Stimulated activated CD8-positive, alpha-beta memory T cell treated with anti-CD3 and anti-CD28 coated beads, Interleukin-15, amount 100 ng/mL, for 24 hours (primary cell): ENCODE measurements at places on chromosomes 2 and 18.
A peak's percentile ranks its signal among the peaks of the same experiment; 100 is the strongest.

GRCh38 chr2:172894689-172895387 lies 159.2 kb downstream of the RAPGEF4 start:
- DNase-seq: no peak

GRCh38 chr2:136394136-136395060 lies 276.4 kb upstream of the CXCR4 start:
- no peak for DNase-seq

GRCh38 chr2:84970210-84970867 lies 622 bp upstream of the KCMF1 start:
- peak; percentile 38 for DNase-seq

DNA sequence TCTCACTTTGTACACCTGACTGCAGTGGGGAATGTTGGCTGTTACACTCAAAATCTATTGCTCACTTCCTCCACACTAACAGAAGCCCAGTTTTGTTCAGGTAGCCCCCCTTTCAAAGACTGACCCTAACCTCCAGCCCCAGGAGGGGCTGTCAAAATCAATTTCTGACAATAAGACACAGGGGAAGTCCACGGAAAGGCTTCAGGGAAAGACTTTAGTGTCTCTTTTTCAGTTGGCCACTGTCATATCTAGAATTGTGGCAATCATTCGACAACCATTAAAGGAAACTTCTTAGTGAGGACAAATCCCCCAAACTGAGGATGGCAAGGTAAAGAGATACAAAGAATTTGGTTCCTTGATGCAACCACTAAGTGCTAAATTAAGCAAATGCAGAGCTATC lies 59.0 kb downstream of the BARD1 start:
- DNase-seq: no peak

GRCh38 chr2:1486670-1487069 lies 73.4 kb downstream of the TPO start:
- DNase-seq: no peak

DNA sequence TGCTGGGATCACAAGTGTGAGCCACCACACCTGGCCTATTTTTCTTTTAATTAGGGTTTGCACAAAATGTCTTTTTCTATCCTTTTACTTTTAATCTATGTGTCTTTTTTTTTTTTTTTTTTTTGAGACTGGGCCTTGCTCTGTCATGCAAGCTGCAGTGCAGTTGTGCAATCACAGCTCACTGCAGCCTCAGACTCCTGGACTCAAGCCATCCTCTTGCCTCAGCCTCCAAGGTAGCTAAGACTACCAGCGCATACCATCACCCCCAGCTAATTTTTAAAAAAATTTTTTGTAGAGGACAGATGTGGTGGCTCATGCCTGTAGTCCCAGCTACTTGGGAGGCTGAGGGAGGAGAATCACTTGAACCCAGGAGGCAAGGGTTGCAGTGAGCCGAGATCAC lies 27.1 kb downstream of the ADCY3 start:
- no peak for DNase-seq

- no peak for DNase-seq
Observed at GRCh38 chr2:72003796-72004195, 143.9 kb downstream of the CYP26B1 start.

DNA sequence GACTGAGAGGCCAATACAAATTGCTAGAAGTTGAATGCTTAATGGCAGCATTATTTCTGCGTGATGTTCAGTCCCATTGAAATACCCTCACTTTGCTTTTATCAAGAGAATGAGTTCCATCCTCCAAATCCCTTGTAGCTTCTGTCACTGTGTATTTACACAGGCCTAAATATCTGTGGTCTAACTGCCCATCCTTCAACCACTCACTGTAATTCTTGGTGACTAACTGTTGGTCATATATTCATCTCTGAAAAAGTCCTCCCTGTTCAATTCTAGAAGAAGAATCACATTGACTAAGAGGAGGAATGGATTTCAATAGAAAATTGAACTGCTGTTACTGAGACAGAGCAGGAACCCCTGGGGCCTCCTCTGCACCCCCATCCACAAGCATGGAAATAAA lies 74.2 kb upstream of the L3MBTL4 start:
- DNase-seq: no peak

DNA sequence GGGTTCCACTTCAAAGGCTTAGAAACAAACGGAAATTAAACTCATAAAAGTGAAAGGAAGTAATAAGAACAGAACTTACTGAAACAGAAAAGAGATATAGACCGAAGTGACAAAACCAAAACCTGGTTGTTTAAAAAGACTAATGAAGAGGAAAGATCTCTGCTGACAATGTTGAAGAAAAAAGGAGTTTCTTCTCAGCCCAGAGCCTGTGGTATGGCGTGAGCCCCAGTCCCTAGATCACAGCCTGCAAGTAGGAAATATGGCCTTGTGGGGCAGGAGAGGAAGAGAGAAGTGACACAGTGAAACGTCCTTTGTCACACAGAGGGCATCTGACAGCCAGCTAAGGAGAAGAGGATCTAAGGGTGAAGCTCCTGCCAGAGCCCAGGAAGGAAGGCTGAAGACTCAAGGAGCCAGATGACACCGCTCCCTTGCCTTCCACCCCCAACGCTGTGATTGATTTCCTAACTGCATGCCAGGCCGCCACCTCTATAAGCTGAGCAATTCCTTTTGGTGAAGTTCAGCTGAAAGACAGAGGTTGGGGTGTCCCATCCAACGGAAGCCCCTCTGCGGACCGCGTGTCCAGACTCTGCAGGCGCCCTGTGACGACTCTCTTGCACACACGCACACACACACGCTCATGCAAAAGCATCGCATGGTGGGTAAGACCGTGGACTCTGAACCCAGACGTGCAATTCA lies 141.1 kb downstream of the HDAC4 start:
- no peak for DNase-seq

- no peak for DNase-seq
Observed at GRCh38 chr2:13474538-13474937, 757.8 kb downstream of the TRIB2 start.

- peak; percentile 47 for DNase-seq
Observed at GRCh38 chr2:100416935-100417710, at the start of gene CHST10. CHST10 (minus strand) TSS chr2:100417668; CDS start chr2:100406675, 10,993 bp downstream.

DNA sequence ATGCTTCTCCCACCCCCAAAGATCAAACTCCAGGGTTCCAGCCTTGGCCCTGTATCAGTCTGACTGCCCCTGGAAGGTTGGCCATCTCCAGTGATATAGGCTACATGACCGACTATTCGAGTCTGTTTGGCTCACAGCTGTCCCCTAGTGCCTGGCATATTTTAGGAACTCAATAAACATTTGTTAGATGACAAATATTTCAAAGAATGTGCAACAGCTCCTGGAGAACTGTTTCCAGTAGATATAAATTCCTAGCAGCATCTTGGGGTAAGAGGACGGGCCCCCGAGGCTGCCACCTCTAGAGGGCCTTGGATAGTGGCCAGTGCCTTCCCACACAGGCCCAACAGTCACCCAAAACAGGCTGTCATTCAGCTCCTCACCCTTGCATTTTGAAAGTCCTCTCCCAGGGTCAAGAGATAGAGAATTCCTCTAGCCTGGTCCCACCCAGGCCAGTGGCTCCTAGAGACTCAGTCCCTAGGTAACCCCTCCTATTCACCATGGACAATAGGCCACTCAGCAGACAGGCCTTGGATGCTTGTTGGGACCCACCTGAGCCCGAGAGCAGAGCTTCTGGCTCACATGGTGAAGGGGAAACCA lies 45.1 kb upstream of the ATP6V1B1 start:
- no peak for DNase-seq

GRCh38 chr2:38315707-38316333 lies 61.3 kb downstream of the ATL2 start:
- no peak for DNase-seq

DNA sequence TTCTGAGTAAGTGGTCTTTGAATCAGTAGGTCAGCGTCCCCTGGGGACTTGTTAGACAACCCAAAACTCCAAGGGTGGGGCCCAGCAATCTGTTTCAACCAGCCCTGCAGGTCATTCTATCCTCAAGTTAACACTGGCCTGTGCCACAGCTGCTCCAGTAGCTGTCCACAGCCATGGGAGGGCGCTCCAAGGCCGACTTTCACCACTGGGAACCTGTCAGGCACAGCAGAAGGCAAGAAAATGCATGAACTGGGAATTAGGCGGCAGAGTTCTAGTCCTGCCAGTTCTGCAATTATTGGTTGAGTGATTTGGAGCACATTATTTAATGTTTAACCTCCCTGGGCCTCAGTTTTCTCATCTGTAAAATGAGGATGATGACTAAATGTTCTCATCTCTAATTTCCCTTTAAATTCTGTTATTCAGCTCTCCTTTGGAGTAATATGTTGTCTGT lies 17.4 kb upstream of the MRPL33 start:
- peak; percentile 52 for DNase-seq

DNA sequence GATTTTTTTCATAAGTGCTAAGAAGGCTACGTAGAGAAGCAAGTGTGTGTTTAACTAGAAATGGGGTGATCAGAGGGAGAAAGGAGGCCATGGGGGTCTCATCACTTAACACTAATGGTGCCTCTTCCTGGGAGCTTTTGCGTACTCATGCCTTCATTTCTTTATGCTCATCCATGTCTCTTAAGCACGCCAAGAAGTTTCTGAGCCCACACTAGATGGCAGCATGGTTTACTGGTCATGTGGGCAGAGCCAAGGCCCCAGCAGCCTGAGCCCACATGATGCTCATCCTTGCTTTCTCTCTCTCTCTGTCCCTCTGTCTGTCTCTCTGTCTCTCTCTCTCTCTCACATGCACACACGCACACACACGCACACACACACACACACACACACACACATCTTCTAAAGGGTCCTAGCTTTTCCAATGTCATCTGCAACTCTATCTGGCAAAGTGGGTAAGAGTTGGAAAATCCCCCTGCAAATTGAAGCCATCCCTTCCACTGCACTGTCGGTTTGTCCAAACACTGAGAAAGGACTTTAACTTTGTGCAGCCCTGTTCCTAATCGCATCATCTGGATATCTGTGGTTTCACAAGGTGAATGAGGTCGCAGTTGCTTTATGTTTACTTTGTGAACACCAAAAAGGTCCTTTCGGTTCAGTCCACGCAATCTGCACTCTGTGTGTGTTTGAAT lies 137.1 kb upstream of the CCDC68 start:
- no peak for DNase-seq

GRCh38 chr2:226313060-226313459 lies 486.6 kb downstream of the IRS1 start:
- no peak for DNase-seq

- DNase-seq: no peak
Observed at GRCh38 chr18:49258938-49259337, 201.5 kb downstream of the DYM start.

- DNase-seq: no peak
Observed at GRCh38 chr18:2878656-2879330, 32.0 kb downstream of the EMILIN2 start.

DNA sequence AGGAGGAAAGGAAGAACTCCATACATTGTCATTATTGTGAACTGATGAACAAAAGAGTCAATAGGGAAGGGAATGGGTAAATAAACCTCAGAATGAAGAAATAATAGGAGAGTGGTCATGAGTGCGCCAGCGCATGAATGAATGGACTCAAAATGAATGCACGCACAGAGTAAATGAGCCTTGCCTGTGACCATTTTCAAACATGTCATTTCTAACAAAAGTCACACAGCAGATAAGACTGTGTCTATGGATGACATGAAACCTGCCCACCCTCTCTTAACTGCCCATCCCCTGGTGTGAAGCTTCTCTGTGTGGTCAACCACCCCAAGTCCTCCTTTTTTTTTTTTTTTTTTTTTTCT lies 121.1 kb upstream of the TEX51 start:
- DNase-seq: no peak

GRCh38 chr2:29035016-29035745 lies 39.1 kb downstream of the PCARE start:
- DNase-seq: no peak

DNA sequence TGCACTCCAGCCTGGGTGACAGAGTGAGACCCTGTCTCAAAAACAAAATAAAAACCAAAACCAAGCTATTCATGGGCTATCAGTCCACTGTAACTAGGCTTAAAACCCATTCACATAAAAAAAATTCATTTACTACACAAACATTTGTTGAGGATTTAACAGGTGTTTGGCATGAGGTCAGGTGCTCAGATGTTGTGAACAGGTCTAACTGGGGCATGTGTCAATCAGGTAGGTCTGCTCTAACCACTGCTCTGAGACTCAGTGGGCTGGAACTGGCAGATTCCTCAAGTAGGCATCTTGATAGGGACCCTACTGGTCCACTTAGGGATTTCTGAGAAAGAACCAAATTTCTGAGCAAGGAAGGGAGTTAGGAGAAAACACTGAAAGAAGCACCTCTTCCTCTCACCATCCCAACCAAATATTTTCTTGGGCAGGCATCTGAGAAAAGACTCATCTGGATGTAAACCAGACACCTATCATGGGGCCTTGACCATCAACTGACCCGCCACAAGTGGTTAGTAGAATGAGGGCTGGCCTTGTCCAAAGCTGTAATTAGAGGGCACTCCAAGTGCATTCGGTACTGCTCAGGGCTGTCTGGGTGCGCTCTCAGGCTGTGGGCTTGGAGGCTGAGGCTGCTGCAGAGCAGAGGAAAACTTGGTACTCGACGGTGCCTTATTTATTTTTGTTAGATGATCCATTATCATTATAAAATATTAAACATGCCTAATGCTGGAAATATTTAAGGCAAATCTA lies 33.9 kb downstream of the WIPF1 start:
- no peak for DNase-seq

DNA sequence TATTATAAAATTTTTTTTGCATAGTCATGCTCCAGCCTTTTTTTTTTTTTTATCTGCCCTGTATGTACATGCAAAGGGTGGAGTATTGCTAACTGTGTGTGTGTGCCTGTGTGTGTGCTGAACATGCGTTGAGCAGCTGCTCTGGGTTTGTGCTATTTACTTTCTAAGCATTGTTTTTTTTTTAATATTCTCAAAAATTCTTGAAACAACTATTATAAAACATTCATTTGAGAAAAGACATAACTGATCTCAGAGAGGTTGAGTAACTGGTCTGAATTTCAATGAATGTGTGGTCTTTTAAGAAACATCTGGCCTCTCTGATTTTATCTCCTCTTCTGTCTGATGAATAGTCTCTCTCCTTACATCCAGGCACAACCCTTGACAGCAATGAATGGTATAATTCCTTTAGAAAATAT lies 366.0 kb upstream of the SLC14A2 start:
- no peak for DNase-seq
